ENCODE measurements at places on chromosomes 13 and 19.

DNA sequence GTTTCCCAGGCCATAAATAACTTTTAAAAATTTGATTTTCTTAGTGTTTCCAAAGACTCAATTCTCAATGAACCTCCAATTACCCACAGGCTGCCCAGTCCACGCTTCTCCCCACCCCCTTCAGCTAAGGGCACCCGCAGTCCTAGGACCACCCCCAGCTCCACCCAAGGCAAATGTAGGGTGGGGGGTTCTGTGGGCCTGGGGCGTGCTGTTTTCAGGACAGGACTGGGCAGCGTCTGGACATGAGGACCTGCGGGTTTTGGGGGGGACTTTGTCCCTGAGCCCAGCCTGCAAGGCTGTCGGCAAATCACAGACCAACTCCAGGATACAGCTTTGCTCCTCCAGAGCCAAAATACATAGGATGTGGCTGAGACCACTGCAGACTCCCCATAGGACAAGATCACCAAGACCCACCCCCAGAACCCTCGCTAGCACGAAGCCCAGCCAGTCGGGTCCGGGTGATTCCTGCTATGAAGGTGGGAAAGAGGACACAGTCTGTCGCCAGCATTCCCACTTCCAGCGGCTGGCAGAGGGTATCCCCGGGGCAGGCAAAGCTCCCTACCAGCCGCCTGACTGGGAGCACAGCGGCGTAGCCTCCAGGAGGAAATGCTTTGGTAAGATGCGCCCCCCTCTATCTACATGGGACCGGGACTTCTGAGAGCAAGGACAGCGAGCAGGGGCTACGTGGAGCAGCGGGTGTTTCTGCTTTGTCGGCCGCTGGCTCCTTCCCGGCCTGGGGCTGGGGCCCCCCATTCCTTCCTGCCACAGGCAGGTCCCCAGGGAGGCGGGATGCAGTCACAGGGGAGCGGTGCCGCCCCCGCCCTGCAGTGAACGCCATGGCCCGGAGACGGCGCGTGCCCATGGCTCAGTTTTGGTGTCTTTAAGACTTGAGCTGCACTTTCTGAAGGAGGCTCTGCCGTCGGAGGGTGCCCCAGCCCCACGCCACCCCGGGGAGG lies 1.6 kb upstream of the TIMM13 start:
- no peak for DNase-seq

DNA sequence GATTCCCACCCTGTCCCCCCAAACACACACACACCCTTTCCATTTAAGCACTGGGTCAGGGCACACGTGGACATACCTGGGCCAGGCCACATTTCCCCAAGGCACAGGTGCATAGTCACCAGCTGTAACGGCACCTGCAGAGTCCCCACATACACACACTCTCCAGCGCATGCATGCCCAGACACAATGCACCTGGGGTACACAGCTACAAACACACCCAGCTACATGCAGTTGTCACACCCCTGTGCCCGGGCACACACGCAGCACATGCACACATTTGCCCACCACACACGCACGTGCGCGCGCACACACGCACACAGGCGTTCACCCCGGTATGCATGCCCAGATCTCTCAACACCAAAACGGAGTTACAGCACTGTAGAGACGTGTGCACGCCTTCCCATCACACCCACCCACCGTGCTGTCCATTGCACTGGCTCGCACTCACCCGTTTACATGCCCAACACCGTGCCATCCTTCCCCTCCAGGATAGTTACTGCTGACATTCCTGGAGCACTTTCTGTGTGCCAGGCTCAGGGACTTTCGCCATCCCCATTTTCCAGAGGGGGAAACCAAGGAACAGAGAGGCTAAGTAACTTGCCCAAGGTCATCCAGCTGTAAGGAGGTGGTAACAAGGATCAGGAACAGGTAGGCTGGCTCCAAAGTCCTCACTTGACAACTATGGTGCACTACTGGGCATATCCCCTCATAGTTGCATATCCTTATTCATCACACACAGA lies 749 bp upstream of the SHANK1 start:
- no peak for DNase-seq

- no peak for DNase-seq
These were observed 1736.2 kb downstream of the SLITRK5 start for GRCh38 chr13:89407357-89407756.

GRCh38 chr13:49241296-49241695 lies 6.4 kb upstream of the CDADC1 start:
- no peak for DNase-seq

GRCh38 chr13:114122591-114123211 lies 9.7 kb downstream of the RASA3 start:
- no peak for DNase-seq

- no peak for DNase-seq
These were observed 7.2 kb downstream of the IGFL2 start for GRCh38 chr19:46155237-46155636.

DNA sequence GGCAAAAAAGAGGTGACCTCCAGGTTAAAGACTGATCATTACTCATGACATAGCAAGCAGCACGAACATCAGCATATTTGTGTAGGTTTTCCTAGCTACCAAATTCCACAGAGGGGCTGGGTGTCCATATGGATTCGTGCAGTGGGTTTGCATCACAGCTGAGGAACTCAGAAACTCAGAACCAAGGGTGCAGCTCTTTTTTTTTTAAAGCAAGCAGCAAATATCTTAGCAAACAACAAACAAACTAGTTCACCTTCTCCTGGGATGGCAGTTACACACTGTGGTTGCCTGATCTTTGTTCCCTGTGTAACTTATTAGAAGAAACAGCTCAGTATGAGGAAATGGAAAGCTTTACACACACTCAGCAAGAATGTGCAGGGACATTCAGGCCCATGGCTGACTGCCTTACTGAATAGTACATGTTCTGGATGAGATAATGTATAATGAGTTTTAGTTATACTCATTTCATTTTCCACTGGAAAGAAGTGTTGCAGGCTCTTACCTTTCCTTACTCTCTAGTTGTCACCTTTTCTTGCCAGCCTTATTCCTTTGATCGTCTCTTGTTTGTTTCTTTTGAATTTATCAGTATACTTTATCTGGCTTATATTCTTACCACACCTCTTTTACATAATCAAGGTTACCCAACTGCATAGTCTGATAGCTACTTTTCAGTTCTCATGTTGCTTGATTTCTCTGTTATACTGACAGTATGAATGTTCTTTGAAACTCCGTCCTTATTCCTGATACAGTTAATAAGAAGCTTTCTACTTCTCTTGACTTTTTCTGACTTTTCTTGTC lies 4.3 kb downstream of the NDFIP2 start:
- DNase-seq = peak; percentile 95

- no peak for DNase-seq
These were observed 13.7 kb downstream of the CHAMP1 start for GRCh38 chr13:114328034-114328433.

Data from kidney tubule cell (primary cell).